ENCODE measurements at places on chromosomes 5 and 9. TPM values are rescaled to one million over a fixed set of nuclear protein-coding genes. Genes with fewer than 3 reads are reported as not detected.
A peak's percentile ranks its signal among the peaks of the same experiment; 100 is the strongest.

DNA sequence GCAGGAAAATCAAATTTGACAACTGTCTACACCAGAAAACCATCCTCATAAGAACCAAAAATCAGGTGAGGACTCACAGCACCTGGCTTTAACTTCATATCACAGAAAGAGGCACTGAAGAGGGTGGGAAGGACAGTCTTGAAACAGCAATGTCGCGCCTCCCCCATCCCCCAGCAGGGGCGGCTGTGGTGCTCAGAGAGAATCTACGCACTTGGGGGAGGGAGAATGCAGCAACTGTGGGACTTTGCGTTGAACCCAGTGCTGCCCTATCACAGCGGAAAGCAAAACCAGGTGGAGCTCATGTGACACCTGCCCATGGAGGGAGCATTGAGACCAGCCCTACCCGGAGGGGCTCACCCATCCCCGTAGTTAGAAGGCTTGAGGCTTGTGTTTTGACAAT, 191.8 kb downstream of the MSX2 start:
- DNase-seq = no peak

GRCh38 chr9:8651070-8651845, 851.7 kb upstream of the DMAC1 start:
- no peak for DNase-seq

DNA sequence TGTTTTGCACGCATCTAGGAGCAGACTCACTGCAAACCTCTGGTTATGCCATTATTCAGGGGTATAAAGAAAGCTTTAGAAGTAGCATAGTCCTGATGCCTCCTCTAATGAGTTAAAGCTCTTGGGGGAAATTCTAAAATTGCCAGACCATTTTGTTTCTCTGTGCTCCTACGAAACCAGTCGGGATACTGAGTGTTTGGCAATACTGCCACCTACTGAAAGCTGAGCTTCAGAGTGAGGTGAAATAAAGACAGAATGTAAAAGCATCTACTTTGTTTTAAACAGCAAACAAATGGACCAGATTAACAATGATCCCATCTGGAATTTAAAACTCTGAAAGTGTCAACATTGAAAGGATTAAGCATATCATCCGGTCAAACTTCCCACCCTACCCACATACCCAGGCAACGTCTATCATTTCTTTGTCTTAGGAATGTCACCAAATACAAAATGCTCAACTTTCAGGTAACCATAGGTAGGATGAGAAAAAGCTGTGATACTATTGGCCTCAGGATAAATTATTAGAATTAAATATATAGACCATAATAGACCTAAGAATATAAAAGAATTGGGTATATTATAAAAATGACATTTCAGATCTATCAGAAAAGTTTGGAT, 77.8 kb upstream of the SHISAL2B start:
- peak; percentile 23 for DNase-seq

GRCh38 chr9:114025196-114025753, 52.8 kb downstream of the AMBP start:
- DNase-seq = no peak

DNA sequence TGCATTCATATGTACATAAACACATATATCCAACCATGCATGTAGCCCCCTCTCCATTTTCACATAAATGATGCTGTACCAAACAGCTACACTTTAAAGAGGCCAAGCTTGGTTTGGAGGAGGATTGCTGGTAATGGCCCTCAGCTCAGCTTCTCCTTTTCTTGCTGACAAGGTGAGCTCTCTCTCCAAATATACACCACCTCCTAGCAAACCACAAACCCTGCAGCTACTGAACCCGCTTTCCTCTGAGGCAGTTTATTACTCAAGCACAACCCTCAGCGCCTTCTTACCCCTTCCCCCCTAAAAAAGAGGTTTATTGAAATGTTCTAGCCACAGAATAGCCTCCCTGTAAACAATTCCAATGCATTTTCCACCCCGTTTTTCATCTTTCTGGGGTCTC, 54.0 kb downstream of the ALG2 start:
- DNase-seq = no peak

- no peak for DNase-seq
These were observed 56.6 kb downstream of the RCL1 start for GRCh38 chr9:4849369-4849768.

DNA sequence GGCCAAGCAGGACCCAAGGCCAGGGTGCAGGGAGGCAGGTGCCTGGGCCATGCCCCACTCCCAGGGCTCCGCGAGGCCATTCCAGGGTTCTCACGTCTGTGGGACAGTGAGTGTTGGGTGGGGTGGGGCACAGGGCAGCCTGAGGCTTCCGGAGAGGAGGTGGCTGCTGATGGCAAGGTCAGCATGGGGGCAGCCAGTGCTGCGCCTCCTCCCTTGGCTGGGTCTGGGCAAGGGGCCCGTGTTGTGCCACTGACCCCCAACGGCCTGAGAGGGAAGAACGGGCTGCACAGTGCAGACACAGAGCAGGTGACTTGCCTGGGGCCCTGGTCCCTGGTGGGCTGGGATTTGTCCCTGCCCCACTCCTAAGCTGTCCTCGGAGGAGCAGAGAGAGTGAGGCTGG, 82.1 kb downstream of the RXRA start:
- DNase-seq = no peak

DNA sequence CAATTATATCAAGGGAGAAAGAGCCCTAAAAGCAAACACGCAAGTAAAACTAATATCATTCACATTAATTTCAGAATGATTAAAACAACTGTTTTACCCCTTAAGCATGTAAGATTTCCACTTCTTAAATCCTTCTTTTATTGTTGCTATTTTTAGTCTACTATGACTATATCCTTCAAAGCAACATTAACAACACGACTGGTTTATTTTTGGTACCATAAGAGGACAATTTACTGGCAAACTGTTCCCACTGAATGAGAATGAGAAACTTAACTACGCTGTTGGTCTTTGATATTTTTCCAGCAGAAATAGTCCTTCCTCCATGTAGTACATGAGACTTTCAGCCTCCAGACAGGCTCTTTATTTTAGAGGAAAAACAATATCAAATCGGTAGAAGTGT, 281.5 kb downstream of the CTNND2 start:
- DNase-seq = no peak

DNA sequence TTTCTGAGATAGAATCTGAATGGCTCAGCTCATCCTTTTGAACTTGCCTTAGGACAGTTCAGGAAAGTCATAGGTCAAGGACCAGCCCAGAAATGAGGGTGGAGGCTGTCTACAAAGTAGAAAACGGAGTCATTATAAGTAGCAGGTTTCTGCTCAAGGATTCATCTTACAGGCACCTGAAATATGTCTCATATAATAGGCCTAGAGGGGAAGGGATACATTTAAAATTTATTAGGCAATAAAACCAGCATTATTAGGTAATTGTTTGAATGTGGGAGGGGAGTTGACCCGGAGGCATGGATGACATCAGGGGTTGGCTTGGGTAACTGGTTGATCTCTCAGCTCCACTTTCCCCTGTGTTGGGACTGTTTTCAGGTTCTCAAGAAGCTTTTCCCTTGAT, 11.9 kb upstream of the GALNT10 start:
- DNase-seq = no peak

- no peak for DNase-seq
These were observed 72.1 kb upstream of the BRINP1 start for GRCh38 chr9:119441338-119441737.

DNA sequence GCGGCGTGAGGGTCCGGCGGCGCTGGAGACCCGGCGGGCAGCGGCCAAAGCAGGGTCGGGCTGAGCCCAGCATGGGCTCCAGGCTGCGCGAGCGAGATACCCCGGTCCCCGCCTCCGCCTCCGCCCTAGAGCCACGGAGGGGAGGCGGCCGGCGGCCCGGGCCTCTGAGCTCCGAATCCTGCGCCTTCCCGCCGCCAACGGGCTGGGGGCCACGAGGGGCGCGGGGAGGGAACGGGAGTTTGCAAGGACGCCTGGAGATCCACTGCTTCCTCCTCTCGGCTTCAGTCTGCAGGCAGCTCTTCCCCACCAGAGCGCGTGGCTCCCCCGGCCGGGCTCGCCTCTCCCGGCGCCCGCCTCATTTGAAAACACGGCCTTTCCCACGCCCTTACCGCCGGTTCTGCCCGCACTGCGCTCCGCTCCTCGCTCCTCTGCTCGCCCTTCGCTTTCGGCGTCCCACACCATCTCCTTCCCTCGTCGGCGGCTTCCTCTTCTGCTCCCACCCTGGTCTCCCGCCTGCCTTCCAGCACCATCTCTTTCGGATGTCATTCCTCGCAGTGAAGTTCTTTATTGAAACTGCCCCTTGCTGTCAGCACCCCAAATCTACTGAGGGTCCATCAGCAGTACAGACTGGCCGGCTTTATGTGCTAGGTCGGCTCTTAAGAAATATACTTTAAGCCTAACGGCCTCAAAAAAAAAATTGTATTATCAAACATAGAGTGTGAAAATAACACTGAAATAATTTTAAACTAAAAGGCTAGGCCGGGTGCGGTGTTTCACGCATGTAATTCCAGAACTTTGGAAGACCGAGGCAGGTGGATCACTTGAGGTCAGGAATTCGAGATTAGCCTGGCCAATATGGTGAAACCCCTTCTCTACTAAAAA, 105.0 kb upstream of the FAM120A start:
- no peak for DNase-seq

MEGF9 gene
- total RNA-seq = 11.1 TPM

NTNG2 gene
- total RNA-seq = 0.42 TPM

DNA sequence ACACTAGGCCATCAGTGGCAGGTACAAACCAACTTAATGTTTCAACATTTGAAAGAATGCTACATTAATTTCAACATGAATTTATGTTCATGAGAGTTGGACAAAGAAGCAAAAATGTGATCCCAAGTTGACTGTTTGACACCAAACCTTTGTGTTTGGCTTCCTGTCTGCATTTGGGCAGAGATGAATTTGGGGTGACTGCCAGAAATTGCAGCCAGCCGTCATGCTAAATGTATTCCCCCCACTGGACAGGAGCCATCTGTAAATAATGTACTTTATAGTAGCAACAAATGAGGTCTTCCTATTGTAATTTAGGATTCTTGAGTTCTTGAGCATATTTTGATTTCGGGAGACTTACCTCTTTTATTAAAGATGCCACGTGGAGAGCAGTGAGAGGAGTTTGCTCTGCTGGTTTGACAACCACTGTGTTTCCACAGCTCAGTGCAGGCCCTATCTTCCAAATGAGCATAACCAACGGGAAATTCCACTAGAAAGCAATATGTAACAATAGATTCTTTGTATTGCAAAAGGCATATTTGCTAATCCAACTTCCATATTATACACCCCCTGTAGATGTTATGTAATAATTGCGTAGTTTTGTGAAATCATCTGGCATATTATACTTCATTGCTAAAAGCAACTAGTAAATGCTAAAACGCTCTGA, 27.6 kb downstream of the ALDH1A1 start:
- DNase-seq = no peak

SLCO6A1 gene
- total RNA-seq = not detected

KCNV2 gene
- not detected for total RNA-seq

ANXA2R gene
- total RNA-seq = 0.79 TPM

DNA sequence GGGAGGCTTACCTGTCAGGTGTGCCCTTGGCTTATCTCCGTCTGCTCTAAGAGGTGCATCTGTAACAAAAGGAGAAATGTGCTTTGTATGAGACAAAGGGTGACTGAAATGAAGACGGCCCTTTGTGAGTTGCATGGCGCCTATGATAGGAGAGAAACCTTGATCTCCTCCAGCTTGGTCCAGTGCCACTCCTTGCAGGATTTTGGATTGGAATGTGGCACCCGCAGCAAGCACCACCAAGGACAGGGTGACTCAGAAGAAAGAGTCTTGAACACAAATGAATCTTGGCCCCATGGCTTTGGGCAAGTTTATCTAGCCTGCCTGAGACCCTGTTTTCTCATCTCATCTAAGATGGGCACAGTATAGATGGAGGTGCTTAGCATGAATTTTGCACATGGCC, 13.4 kb downstream of the TNFSF15 start:
- no peak for DNase-seq

SLC34A1 gene
- total RNA-seq = not detected

Measured in kidney epithelial cell (primary cell).